ENCODE measurements at places on chromosomes 7 and 10.

DNA sequence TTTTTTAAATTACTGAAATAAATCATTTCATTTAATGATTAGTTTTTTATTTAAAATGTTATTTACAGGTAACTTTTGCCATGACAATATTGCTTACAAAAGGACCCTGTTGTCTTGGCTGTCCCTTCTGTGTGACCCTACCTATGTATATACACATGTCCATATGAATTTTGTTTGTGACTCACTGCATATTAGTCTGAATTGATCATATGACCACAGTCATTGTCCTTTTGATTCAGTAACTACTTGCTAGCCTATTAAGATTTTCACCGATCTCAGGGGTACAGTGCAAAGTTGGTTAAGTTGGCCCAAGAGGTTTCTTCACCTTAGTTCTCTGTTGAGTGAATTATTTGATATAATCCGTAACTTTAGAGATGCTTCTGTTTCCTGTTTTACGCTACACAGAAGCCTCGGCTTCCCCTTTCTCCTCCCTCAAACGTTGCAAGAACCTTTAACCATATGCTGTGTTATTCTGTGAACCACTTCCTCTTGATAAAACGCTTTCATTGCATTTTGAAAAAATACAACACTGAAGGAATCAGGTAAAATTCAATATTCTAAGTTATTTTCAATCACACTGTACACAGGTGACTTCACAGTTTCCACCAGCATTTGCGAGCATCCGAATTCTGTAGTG is 43.9 kb downstream of the APBB1IP start:
- no peak for DNase-seq

GRCh38 chr10:31118556-31118955 is 86.9 kb upstream of the ZNF438 start:
- DNase-seq: no peak

DNA sequence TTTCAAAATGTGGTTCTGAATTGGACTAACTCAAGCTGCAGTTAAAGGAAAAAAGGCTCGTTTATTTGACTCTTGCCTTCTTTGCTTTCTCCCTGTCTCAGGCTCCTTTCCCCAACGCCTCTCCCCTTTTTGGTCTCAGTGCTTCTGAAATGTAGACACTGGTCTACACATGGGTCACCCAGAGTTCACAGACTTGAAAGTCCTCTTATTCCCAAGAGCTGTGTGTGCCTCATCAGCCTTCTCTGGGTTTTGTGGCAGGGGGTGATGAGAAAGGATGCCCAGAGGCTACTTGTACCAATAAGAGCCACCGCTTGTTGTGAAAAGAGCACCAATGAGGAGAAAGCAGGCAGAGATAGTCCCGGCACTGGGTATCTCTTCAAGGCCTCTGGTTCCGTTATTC is 125.7 kb downstream of the BICC1 start:
- no peak for DNase-seq

- no peak for DNase-seq
These were observed 296.2 kb downstream of the MAGI2 start for GRCh38 chr7:79157281-79157680.

DNA sequence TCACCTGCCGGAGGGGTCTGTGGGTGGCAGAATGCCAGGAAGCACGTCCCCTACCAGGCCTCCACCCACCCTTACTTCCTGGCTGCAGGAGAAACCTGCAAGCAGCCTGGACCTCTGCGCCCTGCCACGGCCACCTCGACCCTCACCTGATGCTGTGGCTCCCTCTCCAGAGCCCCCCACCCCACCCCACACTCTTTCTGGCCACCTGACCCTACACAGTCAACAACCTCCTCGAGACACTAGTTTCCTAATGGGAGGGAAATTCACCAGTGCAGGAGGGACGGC is 91.3 kb downstream of the PRKAG2 start:
- DNase-seq: no peak

- DNase-seq: no peak
These were observed 92.4 kb downstream of the CTTNBP2 start for GRCh38 chr7:117780832-117781231.

- no peak for DNase-seq
These were observed 4.8 kb downstream of the LAMB1 start for GRCh38 chr7:107998150-107998549.

DNA sequence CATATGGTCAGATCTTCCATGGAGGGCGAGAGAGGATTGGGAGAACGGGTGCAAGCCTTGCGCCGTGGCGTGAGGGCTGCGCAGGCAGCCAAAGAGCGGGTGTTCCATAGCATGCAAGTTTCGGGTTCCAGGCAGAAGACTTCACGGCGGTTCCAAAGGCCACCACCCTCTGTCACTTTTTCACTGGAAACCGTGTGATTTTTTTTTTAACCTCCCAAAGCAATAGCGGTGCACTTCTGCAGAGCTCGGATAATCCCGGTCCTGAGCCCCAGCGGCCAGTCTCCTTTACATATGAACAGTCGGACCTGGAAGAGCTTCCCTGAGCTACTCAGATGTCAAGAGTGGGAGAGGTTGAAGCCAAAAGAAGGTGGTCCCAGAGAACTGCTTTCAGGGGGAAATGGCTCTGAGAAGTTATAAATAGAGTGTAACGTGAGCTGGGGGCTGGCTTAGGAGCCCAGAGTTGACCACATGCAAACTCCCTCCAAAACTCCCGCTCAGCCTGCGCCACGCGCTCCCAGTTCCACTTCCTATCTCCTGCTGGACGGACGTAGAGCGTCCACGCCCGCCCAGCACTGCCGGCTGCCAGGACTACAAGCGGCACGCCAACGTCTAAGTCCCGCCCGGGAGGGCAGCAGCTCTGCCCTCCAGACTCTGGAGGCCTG is at the start of gene MEOX2:
Gene MEOX2 (minus strand): TSS at position 389 of the 662 bp plus-strand sequence. CDS start 281 bp downstream, at position 108.
- peak; percentile 43 for DNase-seq

GRCh38 chr7:114823290-114823689 is 98.6 kb upstream of the MDFIC start:
- peak; percentile 14 for DNase-seq

DNA sequence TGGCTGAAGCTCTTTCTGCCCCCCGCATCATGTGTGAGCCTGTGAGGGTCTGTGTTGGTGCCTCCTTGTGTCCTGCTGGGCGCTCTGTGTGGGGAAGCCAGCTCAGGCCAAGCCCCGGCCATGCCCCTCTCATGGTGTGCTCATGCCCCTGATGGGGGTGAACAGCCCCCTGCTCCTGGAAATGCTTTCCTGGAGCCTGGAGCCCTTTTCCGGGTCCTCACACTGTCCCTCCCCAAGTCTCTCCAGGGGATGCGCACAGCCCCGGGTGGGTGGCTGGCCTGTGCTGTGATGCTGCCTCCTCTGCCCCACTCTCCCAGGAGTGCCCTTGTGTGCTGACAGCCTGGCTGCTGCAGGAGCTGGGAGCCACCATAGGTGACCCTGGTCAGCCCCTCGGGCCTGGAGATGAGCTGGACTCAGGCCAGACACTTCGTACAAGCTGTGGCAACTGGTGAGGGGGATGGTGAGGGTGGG is 20.8 kb upstream of the ZNF862 start:
- no peak for DNase-seq

DNA sequence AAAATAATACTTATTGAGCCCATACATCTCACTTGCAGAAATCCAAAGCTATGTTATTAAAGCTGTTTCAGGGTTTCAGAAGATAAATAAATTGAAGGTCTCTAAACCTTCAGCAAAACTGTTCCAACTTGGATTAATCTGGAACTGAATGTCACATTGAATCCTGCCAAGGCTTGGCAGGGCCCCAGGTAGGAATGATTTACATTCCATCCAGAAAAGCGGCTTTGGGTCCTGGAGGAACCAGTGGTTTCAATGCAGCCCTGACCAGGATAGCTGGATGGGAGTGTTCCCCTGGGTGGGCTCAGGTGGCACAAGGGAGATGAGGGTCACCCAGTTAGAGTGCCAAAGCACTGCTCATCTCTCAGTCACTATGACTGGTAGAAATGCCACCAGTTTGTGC is 37.0 kb upstream of the TMEM72 start:
- DNase-seq: no peak

DNA sequence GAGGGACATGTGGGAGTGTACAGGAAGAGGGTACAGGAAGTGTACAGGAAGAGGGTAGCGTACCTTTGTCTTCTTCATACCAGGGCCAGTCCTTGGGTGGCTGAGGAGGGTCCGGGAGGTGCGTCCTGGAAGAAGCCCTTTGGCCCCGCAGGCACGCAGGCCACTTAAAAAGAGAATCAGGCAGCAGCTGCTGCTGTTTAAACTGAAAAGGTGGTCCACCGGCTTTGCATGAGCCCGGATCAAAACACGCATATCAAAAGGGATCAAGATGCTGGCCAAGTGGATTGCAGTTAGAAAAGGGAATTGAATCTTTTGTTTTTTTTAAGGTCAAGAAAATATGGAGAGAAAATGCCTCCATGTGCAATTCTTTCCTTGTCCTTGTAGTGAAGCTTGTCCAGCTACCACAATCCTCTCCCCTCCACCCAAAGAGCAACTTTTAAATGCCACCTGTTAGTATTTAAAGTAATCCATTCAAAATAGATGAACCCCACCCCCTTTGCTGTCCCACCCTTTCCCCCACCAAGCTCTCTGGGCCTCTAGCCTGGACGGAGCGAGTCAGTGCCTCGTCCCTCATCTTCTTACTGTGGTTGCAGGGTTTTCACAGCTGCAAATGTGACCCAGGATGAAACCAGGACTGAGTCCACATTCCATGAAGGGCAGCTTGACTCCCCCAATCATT is 142.8 kb downstream of the GLCCI1 start:
- DNase-seq: no peak

DNA sequence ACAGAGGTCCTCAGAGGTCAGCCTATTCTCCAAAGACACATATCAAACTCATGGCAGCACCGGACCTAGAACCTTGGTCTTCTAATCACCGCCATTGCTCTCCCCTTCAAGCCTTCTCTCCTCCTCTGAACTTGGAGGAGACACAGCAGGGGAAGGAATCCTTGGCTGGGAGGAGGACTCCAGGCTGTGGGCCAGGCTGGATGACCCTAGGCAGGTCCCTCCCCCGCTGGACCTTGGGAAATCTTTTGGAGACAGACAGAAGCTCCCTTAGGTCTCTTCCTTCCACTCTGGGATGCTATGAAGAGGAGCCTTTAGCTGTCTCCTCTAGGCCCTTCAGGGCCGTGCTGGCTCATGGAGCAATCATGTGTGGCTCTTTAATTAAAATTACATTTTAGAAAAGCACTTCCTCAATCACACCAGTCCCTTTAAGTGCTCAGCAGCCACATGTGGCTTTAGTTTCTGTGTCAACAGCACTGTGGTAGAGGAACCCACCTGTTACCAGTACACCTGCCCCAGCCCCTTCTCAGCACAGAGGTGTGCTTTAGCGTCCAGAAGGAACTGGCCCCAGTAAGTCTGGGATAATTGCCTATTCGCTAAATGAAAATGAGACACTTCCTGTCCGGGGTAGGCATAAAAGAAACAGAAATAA is 238.2 kb downstream of the CELF2 start:
- DNase-seq: no peak

DNA sequence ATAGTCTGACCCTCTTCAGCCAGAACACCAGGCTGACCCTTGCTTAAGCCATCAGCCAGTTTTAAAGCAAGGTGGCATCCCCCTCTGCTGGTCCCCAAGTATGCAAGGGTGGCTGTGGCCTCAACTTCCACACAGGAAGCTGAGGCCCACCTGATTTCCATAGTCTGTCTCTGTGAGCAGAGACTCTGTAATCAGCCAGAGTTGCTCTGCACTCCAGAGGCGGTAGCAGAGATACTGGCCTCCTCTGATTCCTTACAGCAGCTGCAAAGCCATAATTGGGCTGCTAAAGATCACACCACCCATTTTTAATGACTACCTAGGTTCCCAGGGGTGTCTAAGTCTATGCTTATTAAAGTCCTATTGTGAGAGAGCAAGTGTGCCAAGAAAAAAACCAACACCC is 1.8 kb downstream of the PDAP1 start:
- no peak for DNase-seq

GRCh38 chr7:2220506-2220905 is 12.2 kb downstream of the MAD1L1 start:
- no peak for DNase-seq

GRCh38 chr10:128470321-128470965 is 344.2 kb upstream of the MKI67 start:
- DNase-seq: no peak

DNA sequence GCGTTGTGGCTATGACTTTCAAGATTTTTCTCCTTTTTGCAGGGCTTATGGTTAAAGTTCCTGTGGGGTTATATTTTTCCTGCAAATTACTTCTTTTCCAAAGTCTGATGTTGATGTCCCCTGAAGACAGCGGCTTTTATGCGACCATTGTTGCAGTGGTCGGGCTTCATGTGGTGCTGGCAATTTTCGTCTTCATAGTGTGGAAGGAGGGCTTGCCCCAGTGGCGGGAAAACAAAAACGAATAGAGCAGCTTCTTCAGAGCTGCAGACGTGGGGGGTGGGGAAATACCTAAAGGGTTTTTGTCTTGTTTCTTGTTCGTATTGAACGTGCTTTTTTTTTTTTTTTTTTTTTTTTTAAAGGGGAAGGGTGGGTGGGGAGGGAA is 53.8 kb downstream of the MCMBP start:
- DNase-seq: peak; percentile 23

GRCh38 chr7:98364220-98364619 is 36.7 kb downstream of the BAIAP2L1 start:
- no peak for DNase-seq

DNA sequence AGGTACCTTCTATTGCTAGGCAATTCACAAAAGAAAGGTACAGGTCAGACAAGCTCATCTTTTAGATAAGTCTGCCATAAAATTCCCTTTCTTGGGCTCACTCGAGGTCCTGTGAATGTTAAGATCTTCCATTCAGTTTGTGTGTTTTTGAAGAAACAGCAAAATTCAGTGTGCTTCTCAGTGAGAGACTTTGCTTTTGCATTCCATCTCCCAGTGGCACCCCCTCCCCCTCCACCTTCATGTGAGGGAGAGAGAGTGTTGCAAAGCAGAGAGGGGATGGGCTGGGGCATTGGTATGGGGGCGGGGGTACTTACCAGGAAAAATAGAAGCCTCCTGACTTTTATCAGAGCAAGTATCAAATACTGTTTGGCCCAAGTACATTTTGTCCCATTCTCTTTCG is 3.8 kb upstream of the TECTB start:
- peak; percentile 25 for DNase-seq

GRCh38 chr7:78845155-78845554 is 608.3 kb downstream of the MAGI2 start:
- DNase-seq: no peak

DNA sequence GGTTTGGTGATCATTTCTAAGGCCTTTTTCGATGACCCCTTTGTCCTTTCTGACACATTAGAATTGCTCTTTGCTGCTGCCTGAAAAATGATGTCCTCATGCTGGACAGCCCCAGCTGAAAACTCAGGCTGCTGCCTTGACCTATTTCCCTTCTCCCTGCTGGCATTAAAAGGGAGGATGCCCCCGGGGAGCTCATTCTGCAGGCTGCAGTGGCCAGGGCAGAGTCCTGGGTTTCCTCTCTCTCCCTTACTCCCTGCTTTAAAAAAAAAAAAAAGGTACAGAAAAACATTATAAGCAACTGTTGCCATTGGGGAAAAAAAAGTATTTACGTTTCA is 35.4 kb downstream of the LRRC4 start:
- no peak for DNase-seq

DNA sequence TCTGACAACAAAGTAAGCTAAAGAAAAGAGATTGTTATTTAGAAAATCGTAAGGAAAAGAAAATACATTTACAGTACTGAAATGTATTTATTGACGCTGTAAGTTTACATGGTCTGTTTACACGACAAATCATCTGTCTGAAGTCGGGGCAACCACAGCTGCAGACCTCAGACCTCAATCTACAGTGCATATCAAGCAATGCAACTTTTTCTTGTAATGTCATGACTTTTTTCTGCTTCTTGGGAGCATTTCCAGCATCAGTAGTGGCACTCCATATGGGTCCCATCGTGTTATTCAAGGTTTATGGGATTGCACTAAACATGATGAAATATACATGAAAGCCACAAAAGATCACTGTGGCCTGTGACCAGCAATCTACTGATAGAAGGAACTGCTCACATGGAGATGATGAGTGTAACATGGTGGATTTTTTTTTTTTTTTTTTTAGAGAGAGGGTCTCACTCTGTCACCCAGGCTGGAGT is 77.1 kb downstream of the MTPN start:
- no peak for DNase-seq
